ENCODE measurements at places on chromosomes 2 and 18.

GRCh38 chr2:230944123-230944653, 19.1 kb upstream of the GPR55 start:
- no peak for DNase-seq

GRCh38 chr2:206383669-206384068, 59.7 kb upstream of the ADAM23 start:
- no peak for DNase-seq

- no peak for DNase-seq
Measured at GRCh38 chr2:41935825-41936224, 112.0 kb upstream of the PKDCC start.

GRCh38 chr2:168964251-168964807, 63.2 kb downstream of the G6PC2 start:
- DNase-seq, result no peak

GRCh38 chr2:46332686-46333281, 35.6 kb downstream of the EPAS1 start:
- DNase-seq, result no peak

GRCh38 chr2:177172034-177172880, 40.3 kb upstream of the HNRNPA3 start:
- no peak for DNase-seq

DNA sequence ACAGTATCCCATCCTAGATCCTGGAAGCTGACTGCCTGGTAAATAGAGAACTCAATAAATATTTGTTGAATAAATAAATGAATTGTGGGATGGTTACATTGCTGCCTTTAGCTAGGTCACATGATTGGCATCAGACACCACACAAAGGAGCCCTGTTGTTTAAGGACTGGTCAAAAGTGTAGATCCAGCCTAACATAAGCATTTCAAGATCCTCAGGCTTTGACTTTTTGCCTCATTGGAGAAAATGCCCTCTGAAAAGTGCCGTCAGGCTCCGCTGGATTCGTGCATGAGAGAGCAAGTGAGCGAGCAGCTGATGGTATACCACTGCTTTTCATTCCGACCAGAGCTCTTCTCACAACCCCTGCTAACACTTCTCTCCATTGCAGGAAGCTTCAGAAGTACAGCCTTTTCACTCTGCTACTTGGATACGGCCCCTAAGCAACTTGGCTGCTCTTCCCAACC, 1.3 kb upstream of the ZNF24 start:
- peak; percentile 4 for DNase-seq

DNA sequence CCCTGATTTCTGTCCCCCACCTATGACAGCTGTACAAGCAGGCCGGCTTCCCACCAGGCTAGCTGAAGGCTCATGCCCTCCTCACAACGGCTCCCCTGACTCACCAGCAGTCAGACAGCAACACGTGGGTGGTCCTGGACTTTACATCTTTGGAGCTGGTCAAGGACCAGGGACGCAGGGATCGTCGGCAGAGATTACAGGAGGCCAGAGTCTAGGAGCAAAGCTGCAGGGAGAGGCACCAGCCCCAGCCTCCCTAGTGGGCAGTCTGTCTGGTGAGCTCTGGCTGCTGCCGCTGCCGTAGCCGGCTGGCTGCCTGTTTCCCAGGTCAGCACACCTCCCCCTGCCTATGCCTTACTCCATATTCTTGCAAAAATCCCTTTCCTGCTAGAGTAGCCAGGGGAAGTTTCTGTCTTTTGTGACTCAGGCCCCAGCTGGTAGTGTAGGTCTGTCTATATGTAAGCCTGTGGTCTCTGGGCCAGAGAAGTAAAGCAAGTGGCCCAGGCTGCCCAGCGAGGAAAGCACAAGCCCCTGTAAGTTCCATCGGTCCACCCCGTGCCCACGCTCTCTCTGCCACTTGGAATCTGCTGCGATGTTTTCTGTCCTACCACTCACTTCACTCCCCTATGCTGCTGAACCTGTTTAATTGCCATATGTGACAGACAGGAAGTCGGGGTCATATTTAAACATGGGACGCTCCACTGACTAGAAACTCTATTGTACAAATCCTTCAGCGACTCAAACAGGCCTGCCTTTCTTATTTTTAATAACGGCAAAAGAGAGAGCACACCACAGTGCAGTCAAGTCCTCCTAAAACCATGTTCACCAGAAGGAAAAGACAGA, 2.4 kb upstream of the ARHGEF4 start:
- no peak for DNase-seq

GRCh38 chr2:190879474-190880377, 895 bp upstream of the GLS start:
- DNase-seq, result no peak

DNA sequence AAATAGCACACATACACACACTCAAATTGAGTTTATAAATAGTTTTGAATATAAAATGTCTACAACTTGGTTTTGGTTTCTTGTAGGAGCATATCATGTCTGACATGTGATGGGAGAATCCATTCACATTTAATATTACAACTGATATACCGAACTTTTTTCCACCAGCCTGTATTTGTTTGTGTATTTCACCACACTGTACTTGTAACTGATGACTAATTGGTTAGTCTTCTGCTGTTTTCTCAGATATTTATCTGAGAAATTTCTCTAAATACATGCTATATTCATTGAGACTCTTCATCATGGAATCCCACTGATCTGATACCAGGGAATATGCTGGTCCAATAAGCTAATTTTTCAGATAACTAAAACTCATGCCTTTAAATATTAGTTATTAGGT, 56.3 kb upstream of the UBXN4 start:
- DNase-seq, result no peak

- DNase-seq, result no peak
Measured at GRCh38 chr2:73998933-73999332, 14.2 kb downstream of the TET3 start.

DNA sequence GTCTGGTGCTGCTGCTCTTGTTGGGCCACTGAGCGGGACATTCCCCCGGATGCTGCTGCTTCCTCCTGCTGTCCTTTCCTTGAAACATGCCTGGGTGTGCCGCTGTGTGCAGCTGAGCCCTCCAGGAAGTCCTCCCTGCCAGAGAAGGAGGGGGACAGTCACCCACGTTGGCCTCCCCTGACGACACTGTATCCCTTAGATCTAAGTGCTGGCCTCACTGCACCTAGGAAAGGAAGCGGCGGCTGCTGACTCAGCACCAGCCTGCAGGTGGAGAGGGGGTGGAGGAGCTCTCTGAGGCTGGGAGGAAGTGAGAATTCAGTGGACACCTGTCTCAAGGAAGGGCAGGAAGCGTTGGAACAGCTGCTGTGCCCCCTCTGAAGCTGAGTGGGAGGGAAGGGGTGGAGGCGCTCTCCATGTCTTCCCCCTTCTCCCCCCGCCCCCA, 239.8 kb downstream of the HAUS1 start:
- no peak for DNase-seq

- no peak for DNase-seq
Measured at GRCh38 chr2:208718828-208719227, 312.2 kb downstream of the PTH2R start.

- no peak for DNase-seq
Measured at GRCh38 chr2:97994476-97994875, 1.3 kb downstream of the TMEM131 start.

DNA sequence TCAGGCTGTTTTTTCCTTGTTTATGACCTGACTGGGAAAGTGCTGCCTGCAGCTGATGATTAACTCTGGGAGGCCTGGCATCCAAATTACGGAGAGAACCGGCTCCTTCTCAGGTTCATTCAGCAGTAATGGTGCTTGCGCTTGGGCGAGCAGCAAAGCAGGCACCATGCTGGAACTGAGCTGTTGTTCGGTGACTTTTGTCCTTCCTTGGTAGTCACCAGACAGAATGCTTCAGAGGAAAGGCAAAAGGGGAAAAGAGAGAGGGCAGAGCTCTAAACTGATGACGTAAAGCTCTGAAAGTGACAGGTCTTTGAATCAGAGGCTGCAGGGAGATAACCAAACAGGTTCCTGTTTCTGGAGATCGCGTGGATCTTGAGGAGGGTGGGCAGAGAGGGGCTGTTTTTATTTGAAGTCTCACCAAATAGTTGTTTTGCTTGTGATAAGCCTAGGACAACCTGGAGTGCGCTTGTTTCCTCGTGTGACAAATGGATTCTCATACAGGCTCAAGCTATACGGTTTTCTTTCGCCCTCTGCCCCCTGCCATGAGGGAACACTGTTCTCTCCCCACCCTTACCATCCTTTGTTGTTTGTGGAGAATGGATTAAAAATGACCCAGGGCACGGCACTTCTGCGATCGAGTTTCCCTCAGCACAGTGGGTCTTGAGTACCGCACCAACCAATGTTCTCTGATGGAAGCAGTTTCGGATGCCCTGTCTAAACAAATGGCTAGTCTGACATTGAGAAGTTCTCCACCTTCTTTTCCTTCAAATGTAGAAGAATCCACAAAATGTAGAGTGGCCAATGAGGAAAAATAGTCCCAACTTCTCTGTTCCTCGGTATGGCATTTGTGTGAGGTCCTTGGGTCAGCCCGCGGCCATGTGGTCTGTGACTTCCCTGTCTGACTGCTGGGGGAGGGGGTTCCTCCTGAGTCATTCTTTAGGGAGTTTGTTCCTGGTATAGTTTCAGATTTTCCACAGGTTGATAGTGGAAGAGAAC, 1.3 kb downstream of the RASGRP3 start:
- no peak for DNase-seq

DNA sequence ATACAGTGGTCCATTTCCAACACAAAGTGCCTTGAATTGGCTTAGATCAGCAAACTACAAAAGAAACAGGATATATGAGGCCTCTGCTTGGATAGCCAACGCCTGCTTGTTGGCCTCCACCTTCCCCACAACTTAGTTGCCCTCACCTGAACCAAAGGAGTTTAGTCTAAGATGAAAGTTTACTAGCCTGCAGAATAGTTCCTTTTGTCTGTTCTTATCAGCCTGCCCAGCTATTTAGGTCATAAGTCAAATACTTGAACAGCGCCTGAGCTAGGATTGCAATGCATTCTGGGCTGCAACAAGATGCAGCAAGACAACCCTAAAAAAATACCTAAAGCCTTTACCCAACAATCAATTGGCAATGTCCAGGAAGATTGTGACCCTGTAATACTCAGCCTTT, 13.1 kb upstream of the EPG5 start:
- DNase-seq, result no peak

GRCh38 chr18:13323186-13323585, 104.6 kb downstream of the LDLRAD4 start:
- no peak for DNase-seq

DNA sequence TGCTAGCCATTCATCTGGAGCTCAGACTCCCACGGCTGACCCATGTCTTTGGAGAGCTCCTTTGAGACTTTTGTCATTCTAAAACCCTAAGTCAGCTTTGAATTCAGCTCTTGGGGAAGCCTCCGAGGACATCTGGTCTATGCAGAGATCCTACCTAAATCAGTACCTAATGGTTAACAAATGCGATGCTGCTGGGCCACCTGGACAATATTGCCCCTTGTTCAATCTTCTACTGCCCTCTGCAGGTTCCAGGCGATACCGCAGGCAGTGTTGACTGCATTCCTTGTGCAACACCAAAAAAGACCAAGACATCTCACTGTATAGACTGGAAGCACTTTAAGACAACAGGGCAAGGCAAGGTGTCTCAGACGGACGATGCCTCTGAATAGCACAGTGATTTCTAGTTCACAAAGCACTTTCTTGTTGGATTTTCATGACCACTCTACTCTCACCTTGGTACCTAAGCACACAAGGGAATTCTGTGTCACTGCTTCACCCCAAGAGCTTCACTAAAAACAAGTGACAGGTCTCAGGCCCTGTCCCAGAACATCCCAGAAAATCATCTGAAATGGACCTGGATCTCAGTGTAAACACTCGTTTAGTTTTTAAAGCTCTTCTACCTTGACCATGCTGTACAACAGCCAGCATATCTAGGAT, 80.9 kb downstream of the XDH start:
- peak; percentile 48 for DNase-seq
